ENCODE measurements at places on chromosomes 4 and X. TPM values are rescaled to one million over a fixed set of nuclear protein-coding genes. Genes with fewer than 3 reads are reported as not detected.

- peak; percentile 15 for DNase-seq
Measured at GRCh38 chrX:48648336-48648751, 35.3 kb upstream of the WAS start.

PAGE2 gene
- not detected for total RNA-seq

GLOD5 gene
- total RNA-seq: not detected

DAPP1 gene
- total RNA-seq: not detected

DNA sequence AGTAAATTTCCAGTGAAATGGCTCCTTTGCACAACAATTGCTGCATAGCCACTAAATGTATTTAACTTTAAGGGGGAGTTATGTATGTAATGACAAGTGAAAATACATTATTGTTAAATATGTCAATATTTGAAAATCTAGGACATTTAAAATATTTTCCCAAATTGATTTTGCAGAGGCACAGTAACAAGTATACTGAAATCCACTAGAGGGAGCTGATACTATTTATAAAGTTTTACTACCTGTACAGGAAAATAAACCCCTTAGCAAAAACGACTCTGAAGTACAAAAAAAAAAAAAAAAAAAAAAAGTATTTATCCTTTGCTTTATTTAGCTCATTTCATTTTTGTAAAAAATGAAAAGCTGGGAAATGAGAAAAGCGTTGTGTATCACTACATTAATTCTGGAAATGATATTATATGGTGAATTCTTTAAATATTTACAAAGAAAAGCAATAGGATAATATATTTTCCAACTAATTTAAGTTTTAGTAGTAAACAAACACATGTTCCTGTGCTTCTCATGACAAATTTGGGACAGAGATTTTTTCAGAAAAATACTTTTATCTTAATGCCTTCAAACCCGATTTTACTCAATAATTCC lies 727.7 kb downstream of the DMD start:
- no peak for DNase-seq

- no peak for DNase-seq
Measured at GRCh38 chrX:147679356-147680005, 232.2 kb upstream of the FMR1 start.

NLRP2B gene
- under 0.01 TPM for total RNA-seq
